Kidney (tissue), 22 donors: ENCODE measurements at places on chromosomes 6 and 20. TPM values are rescaled to one million over a fixed set of nuclear protein-coding genes. Genes with fewer than 3 reads are reported as not detected.

HCRTR2 gene
- not detected for total RNA-seq

GABRR1 gene
- total RNA-seq, result not detected

CAP2 gene
- 15.7 TPM for total RNA-seq

SH3BGRL2 gene
- total RNA-seq, result 14.6 TPM

SLC17A9 gene
- total RNA-seq, result 9.5 TPM
